ENCODE measurements at places on chromosomes 3 and 15. TPM values are rescaled to one million over a fixed set of nuclear protein-coding genes. Genes with fewer than 3 reads are reported as not detected.

The CA12 gene
- 138 TPM for total RNA-seq

The CMTM8 gene
- total RNA-seq = 1.00 TPM

The MAP6D1 gene
- 2.0 TPM for total RNA-seq

The RTP1 gene
- total RNA-seq = not detected

The ALPK3 gene
- total RNA-seq = 5.5 TPM

The WWTR1 gene
- total RNA-seq = 30.7 TPM

The MED12L gene
- total RNA-seq = 0.32 TPM

The GPR149 gene
- total RNA-seq = not detected

The SLC22A13 gene
- 0.64 TPM for total RNA-seq

The PARP15 gene
- total RNA-seq = 0.56 TPM

The IQGAP1 gene
- 157 TPM for total RNA-seq
